GM23338 (cell line): ENCODE measurements at places on chromosomes 2 and 18. TPM values are rescaled to one million over a fixed set of nuclear protein-coding genes. Genes with fewer than 3 reads are reported as not detected.

ELOA2 gene
- total RNA-seq = not detected in 2 replicates

RAMP1 gene
- 2.7 and 3.3 TPM in 2 replicates for total RNA-seq

SPR gene
- total RNA-seq = 15.2 and 18.4 TPM in 2 replicates

L3MBTL4 gene
- 0.85 and 2.8 TPM in 2 replicates for total RNA-seq

RUFY4 gene
- total RNA-seq = 0.04 TPM in 1 of 2 replicates, not detected in the other

CCDC178 gene
- total RNA-seq = 0.17 TPM in 1 of 2 replicates, not detected in the other

KIAA2012 gene
- 0.03 TPM in 1 of 2 replicates, not detected in the other for total RNA-seq

PDE11A gene
- 0.73 and 1.7 TPM in 2 replicates for total RNA-seq
